Activated CD4-positive, alpha-beta T cell treated with anti-CD3 and anti-CD28 coated beads, Interleukin-2, amount 50 U/mL, for 48 hours (primary cell): ENCODE measurements at places on chromosomes 3 and 15.

DNA sequence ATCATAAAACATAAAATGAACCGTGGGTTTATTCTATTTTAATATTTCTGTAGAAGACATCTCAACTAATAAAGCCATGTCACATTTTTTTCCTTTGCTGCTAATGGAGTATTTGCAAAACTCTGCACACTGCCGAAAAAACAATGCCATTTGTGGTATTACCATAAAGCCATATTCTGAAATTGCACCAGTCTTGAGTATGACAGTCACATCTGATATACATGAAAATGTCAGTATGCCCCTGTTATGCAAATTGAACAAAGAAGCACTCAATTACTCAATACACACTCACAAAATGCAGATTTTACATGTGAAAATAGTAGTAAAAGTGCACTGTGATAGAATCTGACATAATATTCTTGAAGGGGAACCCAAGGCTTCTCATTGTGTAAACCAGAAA lies 55.2 kb upstream of the CPB1 start:
- no peak for DNase-seq

DNA sequence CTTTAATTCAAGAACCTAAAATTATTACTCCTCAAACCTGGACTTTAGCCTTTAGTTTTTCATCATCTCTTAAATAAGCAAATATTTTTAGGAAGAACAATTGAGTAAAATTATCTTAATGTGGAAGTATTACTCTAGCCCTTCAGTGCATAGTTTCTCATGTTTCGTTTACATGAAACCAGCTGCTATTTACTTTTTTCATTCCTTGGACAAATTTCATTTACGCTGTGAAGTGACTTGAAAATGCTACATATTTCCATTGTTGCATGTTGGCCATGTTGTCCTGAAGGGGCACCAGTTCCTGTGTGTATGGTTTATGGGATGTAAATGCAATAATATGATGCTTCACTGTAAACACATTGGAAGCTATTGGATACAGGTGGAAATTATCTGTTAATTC lies 49.9 kb downstream of the SLC25A26 start:
- no peak for DNase-seq

- no peak for DNase-seq
Observed at GRCh38 chr3:177108648-177109047, 88.6 kb downstream of the TBL1XR1 start.

DNA sequence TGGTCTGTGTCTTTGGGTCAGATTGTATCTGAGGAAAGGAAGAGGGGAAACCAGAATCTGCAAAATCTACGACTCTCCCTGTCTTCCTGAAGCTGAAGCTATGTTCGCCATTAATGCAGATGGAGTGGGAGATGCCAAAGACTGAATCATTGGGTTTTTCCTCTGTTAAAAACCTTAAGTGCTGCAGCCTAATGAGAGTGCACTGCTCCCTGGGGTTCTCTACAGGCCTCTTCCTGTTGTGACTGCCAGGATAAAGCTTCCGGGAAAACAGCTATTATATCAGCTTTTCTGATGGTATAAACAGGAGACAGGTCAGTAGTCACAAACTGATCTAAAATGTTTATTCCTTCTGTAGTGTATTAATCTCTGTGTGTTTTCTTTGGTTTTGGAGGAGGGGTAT lies 24.0 kb downstream of the RMDN3 start:
- no peak for DNase-seq

GRCh38 chr15:42345504-42345903 lies 13.8 kb upstream of the CAPN3 start:
- DNase-seq = no peak

DNA sequence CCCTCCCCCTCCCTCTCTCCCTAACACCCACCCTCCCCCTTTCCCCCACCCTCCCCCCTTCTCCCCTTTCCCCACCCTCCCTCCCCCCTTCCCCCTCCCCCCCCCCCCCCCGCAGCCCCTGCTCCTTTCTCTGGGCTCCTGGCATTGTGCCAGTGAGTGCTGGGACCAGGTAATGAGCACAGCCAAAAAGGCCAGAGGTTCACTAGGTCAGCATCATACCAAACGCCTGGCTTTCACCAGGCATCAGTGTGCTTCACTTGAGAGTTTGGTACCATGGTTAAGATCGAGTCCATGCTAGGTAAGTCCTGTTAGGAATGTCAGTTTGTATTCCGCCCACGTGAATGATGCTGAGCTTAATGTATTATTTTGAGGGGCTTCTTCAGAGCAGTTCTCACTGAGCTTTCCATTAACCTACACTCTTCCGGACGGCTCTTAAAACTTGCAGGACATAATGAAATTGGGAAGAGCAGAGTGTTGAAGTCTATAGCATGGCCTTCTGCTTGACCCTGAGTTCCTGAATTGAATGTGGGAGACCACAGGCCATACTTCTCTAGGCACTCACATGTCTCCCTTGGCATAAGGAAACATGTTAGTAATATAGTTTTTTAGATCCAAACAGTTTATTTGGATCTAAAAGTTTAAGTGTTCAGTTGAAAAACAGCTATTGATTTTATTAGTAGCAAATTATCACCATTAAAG lies 45.6 kb downstream of the SENP2 start:
- no peak for DNase-seq

DNA sequence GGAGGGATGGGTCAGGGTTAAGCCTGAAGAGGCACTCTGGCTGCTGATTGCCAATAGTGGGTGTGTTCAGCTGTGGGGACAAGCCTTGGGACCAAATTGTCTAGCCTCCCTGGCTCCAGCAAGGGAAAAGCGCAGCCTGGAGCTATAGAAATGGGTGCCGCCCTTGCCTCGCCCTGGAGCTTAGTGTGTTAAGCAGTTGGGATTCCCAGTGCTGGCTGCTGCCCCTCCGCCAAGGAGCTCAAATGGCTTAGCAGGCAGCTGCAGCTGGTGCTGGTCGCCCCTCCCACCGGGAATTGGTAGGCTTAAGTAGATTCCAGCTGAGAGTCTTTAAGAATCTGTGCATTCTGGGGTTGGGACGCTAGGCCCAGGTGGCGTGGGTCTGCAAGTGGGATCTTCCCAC lies 662.9 kb upstream of the TBL1XR1 start:
- no peak for DNase-seq

DNA sequence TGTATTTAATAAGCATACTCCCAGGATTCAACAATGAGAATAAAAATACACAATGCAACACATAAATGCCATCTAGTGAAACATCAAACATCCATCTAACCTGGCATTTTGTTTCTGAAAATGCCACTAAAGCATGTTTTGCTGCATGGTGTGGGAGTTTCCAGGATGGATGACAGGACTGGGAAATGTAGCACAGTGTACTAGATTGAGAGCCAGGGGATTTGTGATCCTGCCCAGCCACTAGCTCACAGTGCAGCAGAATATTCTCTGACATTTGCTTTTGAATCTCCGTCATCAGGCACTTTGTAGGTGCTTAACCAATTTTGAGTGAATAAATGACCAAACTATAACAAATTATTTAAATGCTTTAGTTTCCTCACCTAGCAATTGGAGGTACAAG lies 404.8 kb downstream of the GAP43 start:
- no peak for DNase-seq

- DNase-seq = no peak
Observed at GRCh38 chr3:179016979-179017670, 54.5 kb downstream of the ZMAT3 start.

DNA sequence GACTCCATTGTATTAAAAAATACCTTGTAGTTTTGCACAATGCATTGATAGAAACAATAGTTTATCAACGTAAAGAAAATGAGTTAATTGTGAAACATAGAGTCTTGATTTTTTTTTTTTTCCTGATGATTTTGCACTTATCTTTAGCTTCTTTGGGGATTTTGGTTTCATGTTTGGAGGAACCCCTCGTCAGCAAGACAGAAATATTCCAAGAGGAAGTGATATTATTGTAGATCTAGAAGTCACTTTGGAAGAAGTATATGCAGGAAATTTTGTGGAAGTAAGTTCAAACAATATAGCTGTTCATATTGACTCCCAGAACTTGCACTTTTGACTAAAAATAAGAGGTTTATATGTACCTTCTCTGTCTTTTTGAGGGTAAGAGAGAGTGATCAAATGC lies 7.0 kb downstream of the DNAJB11 start:
- no peak for DNase-seq

DNA sequence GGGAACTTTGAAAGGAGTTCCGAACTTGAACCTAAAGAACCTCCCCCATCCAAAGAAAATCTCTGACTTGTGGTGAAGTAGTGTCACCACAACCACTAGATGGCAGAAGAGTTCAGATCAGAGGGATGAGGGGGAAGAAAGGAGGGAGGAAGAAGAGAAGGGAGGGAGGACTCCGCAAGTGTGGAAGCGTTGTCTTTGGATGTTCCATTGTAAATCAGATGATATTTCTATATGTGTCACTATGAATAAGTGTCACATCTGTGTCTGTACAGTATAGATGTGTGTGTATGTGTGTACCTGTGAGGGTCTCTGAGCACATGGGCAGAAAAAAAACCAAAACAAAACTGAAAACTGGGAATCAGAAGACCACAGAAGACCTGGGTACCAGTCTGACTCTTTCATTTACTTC lies 16.9 kb downstream of the SLC24A1 start:
- peak; percentile 10 for DNase-seq
